Lung (tissue), 17 donors: ENCODE measurements at places on chromosomes 11 and 22.

- no peak for DNase-seq
Observed at GRCh38 chr11:133902506-133902905, 54.3 kb downstream of the IGSF9B start.

DNA sequence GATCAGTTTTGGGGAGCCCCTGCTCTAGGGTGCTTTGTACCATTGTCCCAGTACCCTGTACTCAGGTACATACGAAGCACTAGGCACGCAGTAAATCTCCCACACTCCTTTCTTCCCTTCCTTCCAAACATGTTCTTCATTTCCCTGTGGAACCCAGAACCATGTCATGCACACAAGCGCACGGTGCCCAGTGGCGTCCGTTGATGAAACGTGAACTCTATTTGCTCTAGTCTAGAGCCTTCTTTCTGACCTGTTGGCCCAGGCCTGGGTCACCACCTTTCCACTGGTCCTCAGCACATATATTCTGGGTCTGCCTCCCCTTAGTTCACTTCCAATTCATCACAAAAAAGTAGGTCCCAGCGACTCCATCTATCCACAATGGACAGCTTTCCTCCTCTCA lies 7.0 kb downstream of the USH1C start:
- no peak for DNase-seq

DNA sequence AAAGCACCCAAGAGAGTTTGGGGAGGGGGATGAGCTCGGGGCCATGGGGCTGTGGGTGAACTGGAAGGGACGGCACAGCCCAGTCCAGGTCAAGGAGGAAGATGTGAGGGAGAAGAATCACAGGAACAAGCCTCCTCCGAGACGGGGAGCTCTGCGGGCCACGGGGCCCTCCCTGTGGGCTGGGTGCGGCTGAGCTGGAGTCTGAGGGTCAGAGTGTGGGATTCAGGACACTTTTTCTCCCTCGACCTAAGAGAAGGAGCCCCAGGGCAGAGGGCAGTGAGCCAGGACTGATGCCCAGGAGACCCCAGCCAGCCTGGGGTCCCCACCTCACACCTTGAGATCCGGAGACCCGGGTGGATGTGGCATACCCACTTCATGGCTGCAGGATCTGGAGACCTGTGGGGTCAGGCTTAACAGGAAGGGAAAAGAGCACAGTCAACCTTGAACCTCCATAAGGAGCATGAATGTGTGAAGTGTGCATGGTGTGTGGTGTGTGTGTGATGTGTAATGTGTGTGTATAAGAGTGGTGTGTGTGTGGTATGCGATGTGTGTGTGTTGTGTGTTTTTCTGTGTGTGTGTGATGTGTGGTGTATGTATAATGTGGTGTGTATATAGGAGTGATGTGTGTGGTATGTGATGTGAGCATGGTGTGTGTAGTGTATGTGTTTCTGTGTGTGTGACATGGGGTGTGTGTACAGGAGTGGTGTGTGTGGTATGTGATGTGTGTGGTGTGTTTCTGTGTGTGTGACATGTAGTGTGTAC lies 504.6 kb downstream of the BRD1 start:
- no peak for DNase-seq

- peak; percentile 72 for DNase-seq
Observed at GRCh38 chr22:44086271-44087088, 62.4 kb downstream of the PARVB start.

DNA sequence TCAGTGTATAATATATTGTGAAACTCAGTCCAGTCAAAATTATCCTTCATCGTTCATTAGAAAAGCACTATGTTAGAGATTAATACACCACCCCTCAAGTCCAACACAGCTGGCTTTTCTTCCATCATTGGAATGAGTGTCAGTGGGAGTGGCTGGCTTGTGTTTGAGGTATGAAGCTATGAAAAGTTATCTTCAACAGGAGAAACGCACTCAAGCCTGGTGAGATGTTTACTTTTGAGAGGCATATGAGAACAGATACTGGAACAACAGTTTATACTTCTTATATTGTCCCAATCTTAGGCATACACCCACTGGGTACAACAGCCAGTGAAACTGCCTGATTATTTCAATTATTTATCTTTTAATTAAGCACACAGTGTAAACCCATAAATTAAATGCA lies 34.3 kb downstream of the PLEKHB1 start:
- no peak for DNase-seq

DNA sequence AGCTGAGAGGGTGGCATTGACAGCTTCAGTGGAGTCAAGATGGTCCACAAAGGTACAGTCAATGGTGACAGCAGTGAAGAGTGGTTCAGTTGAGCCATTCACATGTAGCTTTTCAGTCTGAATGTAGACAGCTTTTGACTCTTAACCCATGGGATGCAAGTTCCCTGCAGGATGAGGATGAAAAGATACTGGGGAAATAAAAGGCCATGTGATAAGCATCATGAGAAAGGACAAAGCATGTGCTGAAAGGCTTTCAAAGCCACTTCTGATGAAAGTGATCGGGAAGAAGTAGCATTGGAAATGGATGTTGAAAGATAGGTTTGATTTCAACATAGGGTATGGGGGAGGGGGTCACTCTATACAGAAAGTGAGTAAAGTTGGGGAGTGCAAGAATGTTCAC lies 182.9 kb downstream of the ETS1 start:
- DNase-seq: no peak

GRCh38 chr22:48138855-48139254 lies 1376.4 kb downstream of the TBC1D22A start:
- DNase-seq: no peak

DNA sequence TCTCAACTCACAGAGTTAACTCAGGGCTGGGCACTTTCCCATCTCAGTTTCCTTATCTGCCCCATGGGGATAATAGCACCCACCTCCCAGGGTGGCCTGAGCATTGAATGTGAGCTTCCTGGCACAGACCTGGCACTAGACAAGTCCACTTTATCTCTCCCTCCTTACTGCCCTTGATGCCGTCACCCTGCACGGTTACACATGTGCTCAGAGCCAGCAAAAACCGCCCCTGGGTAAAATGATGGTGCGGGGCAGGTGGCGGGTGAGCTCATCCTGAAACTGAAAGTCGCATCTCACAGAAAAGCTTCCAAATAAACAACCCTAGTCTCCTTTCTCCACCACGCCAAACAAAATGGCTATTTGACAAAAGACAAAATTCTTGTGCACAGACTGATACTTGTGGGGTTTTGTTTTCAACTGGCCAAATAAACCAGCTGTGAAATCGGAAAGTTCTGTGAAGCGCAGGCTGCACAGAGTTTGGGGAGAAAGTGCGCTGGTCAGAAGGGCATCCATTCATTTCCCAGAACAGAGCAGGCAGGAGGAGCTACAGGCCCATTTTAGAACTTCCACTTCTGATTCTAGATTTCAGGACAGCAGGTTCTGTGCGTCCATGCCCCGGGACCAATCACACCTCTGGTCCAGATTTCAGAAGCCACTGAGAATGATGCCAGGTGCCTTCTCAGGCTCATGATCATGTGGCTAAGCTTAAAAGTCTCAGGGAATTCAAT lies 138.1 kb downstream of the SHANK2 start:
- no peak for DNase-seq

DNA sequence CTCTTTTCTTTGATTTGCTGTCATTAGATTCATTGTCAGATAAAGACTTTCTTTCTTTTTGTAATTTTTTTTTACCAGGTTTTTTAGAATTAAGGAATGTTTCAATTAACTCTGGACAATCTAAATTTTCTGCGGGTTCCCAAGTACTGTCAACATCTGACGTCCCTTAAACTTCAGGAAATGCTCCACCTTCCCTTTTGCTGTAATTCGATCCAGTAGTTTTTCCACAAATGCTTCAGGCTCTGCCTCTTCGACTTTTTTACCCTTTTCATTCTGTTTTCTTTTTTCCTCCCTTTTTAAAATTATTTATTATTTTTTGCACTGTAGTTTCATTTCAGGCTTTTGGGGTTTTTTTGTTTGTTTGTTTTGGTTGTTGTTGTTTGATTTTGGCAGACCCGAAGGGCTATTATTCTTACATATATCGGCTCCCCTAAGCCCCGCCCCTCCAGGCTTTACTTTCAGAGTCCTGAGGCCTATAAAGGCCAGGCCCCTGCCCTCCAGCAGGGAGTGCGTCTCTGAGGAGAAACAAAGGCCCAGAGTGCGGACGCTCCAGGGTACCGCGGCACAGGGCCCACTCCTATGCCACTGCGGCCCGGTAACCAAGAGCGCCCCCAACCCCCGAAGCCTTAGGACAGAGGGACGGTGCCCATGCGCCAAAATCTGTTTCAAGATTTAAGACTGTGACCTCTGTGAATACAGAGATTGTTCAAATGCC lies 116.4 kb downstream of the TYR start:
- peak; percentile 60 for DNase-seq

DNA sequence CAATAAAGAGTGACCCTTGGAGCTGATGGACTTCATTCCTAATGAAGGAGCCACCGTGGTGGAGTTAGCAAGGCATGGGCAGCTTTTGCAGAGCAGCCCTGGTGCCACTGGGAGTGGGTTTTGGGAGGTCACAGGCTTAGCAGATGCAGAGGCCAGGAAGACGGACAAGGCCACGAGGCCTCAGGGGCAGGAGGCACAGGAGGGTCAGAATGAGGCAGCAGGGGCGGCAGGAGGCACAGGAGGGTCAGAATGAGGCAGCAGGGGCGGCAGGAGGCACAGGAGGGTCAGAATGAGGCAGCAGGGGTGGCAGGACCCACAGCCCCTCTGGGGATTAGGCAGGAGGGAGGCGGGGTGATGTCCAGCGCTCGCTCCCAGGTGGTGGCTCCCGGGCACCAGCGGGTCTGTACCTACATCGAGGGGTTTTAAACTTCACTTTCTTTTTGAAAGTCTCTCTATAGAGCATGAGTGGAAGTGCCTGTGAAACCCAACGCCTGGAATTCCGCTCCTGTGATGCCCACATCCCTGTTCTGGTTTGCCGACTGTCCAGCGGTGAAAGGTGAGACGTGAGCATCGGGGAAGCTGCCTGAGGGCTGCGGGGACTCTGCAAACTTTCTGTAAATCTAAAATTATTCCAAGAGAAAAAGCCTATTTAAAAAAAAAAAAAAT lies 521.6 kb downstream of the BRD1 start:
- DNase-seq: peak; percentile 2

GRCh38 chr11:77503006-77503405 lies 29.1 kb upstream of the PAK1 start:
- peak; percentile 18 for DNase-seq

- DNase-seq: no peak
Observed at GRCh38 chr22:30611197-30611596, 4.2 kb downstream of the TCN2 start.

- no peak for DNase-seq
Observed at GRCh38 chr11:44389963-44390605, 80.1 kb upstream of the ALX4 start.

GRCh38 chr11:693415-693831 lies 1.6 kb downstream of the DEAF1 start:
- peak; percentile 40 for DNase-seq

- DNase-seq: no peak
Observed at GRCh38 chr11:119912229-119912628, 183.2 kb upstream of the NECTIN1 start.

DNA sequence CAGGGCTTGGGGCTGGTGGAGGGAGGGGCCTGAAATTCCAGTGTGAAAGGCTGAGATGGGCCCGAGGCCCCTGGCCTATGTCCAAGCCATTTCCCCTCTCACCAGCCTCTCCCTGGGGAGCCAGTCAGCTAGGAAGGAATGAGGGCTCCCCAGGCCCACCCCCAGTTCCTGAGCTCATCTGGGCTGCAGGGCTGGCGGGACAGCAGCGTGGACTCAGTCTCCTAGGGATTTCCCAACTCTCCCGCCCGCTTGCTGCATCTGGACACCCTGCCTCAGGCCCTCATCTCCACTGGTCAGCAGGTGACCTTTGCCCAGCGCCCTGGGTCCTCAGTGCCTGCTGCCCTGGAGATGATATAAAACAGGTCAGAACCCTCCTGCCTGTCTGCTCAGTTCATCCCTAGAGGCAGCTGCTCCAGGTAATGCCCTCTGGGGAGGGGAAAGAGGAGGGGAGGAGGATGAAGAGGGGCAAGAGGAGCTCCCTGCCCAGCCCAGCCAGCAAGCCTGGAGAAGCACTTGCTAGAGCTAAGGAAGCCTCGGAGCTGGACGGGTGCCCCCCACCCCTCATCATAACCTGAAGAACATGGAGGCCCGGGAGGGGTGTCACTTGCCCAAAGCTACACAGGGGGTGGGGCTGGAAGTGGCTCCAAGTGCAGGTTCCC lies at the start of gene APOC3:
Gene APOC3, plus strand, starts transcription at position 383 of the 659 bp plus-strand sequence. CDS start 676 bp downstream, outside the sequence.
- peak; percentile 37 for DNase-seq

- no peak for DNase-seq
Observed at GRCh38 chr11:120532082-120532831, 20.7 kb downstream of the GRIK4 start.

GRCh38 chr22:43154887-43155536 lies 3.7 kb downstream of the TSPO start:
- no peak for DNase-seq

DNA sequence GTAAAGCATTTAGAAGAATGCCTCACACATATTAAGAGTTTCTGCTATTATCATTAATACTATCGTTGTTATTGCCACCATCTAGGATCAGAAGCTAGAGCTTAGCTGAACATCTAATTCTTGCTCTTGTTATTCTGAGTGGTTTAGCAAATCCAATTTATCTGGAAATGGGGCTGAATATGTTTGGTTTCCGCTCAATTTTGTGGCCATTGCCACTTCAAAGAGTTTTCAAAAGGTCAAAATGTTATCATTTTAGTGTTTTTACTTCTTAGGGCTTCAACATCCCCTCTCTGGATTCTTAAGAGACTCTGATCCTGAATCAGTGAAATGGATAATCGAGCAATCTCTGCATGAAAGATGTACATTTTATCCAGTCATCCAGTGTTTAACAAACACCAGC lies 10.2 kb upstream of the PIK3IP1 start:
- no peak for DNase-seq

DNA sequence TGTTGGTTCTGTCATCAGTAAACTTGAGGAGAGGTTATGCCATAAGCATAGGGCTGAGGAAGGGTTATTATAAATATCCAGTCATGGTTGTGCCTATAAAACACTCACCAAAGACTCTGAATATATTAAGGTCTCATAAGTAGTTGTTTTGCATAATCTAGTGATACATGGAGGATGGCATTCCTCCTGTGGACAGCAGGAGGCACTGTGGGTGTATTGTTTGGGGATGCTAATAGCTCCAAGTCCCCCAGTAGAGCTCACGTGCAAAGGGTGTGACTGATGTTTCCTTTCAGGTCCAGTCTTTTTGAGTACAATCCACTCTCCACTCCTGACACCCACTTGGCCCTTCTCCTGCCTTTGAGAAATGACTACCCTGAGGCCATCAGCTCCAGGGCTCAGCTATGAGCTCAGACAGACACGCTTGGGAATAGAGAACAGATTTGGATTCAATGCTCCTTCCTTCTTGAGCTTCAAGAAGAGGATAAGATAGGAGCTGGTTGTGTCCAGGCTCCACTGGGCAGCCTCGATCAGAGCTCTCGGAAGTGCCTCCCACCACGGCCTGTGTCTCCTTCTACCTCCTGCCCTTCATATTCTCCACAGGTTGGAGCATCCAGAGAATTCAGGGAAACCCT lies 85.2 kb upstream of the IGLL5 start:
- DNase-seq: no peak

GRCh38 chr11:133842053-133842452 lies 3.3 kb downstream of the SPATA19 start:
- no peak for DNase-seq

DNA sequence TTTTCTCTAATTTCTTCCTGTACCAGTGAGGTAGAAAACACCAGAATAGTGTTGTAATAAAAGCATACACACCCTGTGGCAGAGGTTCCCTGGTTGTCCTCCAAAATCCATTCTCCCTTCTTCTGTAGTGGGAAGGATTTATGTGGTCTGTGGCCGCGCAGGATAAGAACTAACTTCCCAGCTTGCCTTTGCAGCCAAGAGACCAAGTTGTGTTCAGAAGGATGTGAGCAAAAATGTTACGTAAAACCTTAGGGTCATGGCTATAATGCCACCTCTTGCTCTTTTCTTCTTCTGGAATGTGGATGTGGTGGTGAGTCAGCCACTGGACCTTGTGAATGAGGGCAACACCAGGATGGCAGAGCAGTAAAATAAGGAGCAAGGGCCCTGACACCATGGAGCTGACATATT lies 28.4 kb downstream of the CCDC90B start:
- DNase-seq: no peak
